Endothelial cell (in vitro differentiated cells): ENCODE measurements at places on chromosomes 11 and 22. TPM values are rescaled to one million over a fixed set of nuclear protein-coding genes. Genes with fewer than 3 reads are reported as not detected.

TMEM184B gene
- 59.8 TPM for total RNA-seq

PGA3 gene
- total RNA-seq: 0.80 TPM

LDHAL6A gene
- total RNA-seq: not detected

TLCD5 gene
- total RNA-seq: 15.2 TPM

B4GAT1 gene
- 21.4 TPM for total RNA-seq

ACR gene
- 2.8 TPM for total RNA-seq

MMP12 gene
- not detected for total RNA-seq

NXPE4 gene
- total RNA-seq: not detected

CLTCL1 gene
- 13.5 TPM for total RNA-seq

ZC3H12C gene
- 6.4 TPM for total RNA-seq

H19 gene
- total RNA-seq: not detected

CCDC81 gene
- total RNA-seq: 0.33 TPM

UPK3A gene
- not detected for total RNA-seq

LARGE2 gene
- 0.95 TPM for total RNA-seq

DPAGT1 gene
- 53.2 TPM for total RNA-seq

SEC14L6 gene
- 1.4 TPM for total RNA-seq

NRGN gene
- 17.0 TPM for total RNA-seq

ARHGAP20 gene
- total RNA-seq: 0.36 TPM

ROBO4 gene
- total RNA-seq: 28.8 TPM

TRIM6 gene
- total RNA-seq: 10.1 TPM

MUC5AC gene
- not detected for total RNA-seq

INS gene
- total RNA-seq: not detected

SCN4B gene
- total RNA-seq: 3.1 TPM

LSP1 gene
- not detected for total RNA-seq

C22orf31 gene
- not detected for total RNA-seq

ACTN3 gene
- total RNA-seq: 0.21 TPM

SCGB1A1 gene
- 0.72 TPM for total RNA-seq

ANO9 gene
- total RNA-seq: 0.41 TPM
